ENCODE measurements at places on chromosomes 12 and 14.
A peak's percentile ranks its signal among the peaks of the same experiment; 100 is the strongest.

DNA sequence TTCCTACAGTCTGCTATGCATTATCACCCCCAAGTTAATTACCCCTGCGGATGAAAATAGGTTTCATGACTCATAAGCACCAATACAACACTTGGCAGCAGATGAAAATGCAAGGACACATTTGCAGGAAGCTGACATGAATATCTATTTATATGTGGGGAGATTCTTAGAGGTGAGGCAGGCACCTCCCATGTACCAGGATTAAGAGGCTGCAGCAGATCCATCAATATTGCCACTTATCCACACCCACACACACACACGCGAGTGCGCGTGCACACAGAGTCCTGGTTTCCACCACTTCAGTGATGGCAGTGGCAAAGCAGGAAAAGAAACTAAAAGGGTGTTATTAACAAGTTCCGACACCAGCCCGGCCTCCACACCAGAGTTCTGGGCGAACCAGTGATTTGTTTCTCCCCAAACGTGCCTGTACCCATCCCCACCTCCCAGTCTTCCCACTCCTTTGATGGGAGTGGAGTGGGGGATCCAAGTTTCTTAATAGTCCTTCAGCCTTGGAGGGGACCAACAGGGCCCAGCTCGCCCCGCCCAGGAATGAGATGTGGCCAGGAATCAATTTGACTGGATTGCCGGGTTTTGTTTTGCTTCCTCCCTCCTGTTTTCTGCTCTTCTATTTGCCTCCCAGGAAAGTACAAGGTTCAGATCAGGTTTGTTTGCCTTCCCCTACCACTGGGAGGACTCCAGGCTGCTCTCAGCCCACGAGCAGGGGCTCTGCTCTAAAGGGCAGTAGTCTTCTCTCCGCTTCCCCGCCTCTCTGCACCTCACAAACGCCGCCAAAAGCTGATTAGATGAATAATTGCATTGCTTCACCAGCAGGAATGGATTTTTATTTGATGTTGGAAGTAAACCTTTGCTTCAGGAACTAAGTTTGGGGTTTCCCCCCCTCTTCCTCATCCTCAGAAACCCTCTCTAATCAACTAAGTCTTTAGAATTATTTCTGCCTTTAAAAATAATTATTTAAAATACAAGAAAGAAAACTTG is 5.2 kb downstream of the IRF2BPL start:
- no peak for DNase-seq

GRCh38 chr14:32559048-32559447 is 229.9 kb downstream of the AKAP6 start:
- DNase-seq = no peak

GRCh38 chr12:13362260-13362841 is 165.8 kb downstream of the EMP1 start:
- peak; percentile 0 for DNase-seq

GRCh38 chr12:5451251-5451650 is 19.3 kb downstream of the NTF3 start:
- no peak for DNase-seq

- no peak for DNase-seq
Measured at GRCh38 chr12:4034921-4035320, 161.7 kb upstream of the PARP11 start.

DNA sequence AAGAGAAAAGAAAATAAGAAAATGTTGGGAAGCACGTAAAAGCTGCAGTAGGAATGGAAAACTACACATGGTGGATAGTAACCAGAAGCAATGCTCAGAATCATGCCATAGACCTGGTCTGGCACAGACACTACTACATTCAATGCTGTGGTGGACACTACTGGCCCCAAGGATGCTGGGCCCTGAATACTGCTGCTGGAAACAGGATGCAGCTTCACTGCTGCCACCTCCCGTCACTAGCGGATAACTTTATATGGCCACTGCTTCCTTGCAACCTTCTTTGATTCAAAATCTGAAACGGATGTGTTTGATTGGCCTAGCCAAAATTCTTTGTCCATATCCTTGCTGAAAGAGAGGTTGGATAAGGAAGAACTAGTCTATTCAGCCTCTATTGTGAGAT is 30.7 kb downstream of the ADCY6 start:
- DNase-seq = no peak

DNA sequence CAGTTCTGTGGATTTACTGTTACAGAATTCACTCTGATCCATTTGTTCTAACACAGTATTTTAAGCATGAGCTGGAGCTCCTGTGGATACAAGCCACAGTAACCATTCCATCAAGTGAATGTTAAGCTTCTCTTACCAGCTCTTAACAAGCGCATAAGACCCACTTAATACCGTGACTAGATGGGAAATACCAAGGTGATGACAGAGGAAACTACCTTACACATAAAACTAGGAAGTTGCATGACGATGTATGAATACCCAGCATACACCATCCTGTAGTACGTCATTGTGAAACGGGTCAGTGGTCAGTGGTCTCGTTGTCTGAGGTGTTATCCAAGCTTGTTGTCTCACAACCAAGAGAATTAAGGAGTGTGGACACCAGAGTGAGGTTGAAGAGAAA is 2.0 kb upstream of the GALC start:
- DNase-seq = no peak

- DNase-seq = no peak
Measured at GRCh38 chr12:60684988-60685655, 1089.3 kb downstream of the SLC16A7 start.

DNA sequence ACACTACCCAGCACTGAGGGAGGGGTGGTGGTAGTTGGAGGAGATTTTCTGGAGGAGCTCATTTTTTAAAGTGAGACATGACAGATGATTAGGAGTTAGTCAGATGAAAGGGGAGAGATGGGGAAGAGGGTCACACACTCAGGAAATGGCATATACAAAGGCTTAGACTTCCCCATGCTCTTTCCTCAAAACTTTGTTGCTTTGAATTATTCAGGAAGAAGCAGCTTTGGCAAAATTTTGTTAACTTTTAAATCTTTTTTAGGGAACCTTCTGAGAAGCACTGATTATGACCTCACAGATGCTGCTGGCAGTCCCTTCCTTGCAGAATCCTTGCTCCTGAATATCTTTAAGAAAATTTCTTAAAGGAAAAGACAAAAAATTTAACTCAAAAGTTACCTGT is 19.8 kb downstream of the ALDH6A1 start:
- DNase-seq = no peak

DNA sequence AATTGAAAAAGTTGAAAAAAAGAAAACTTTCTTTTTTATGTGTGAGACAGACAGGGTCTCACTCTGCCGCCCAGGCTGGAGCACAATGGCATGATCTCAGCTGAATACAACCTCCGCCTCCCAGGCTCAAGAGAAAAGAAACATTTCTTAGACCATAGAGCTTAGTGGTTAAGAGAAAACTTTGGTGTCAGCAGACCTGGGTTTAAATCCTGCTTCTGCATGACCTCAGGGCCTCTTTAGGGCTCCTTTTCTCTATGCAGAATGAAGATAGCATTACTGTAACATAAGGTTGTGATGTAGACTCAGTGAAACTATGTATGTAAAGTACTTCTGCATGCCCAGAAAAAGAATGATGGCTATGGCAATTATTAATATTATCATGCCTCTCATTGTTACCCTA is 104.7 kb upstream of the NUDT4 start:
- DNase-seq = no peak

GRCh38 chr12:83622205-83622604 is 935.5 kb downstream of the TMTC2 start:
- DNase-seq = no peak

DNA sequence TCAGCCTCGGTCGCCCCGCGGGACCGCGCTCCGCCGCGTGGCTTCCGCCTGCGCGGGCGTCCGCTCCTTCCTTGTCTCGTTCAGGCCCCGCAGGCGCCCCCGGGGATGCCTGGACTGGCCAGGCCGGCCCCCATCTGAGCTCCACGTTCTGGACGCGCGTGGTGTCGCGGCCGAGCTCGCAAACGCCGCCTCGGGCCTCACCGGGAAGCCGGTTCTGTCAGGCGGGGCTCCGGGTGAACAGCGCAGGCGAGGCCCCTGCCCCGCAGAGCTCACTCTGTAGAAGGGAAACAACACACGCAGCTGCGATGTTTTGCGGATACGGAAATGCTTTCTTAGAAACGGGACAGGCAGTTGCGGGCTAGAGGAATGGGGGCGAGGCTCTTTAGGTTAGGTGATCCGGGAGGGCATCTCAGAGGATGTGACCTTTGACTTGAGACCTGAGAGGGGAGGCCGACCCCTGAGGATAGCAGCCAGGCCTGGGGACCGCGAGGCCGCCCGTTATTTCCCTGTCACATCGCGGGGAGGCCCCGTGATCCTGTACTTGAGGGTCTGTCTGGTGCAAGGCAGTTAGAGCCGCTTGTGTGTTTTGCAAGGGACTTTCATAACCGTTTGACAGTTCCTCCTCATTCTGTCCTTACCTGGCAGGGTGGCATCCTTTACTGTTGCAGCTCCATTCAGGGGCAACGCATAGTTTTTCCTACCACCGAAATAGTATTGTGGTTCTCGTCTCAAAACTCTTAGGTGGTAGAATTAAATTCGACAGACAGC is 584 bp downstream of the VRK1 start:
- DNase-seq = no peak

- DNase-seq = no peak
Measured at GRCh38 chr14:68888025-68888850, 90.9 kb downstream of the ACTN1 start.

DNA sequence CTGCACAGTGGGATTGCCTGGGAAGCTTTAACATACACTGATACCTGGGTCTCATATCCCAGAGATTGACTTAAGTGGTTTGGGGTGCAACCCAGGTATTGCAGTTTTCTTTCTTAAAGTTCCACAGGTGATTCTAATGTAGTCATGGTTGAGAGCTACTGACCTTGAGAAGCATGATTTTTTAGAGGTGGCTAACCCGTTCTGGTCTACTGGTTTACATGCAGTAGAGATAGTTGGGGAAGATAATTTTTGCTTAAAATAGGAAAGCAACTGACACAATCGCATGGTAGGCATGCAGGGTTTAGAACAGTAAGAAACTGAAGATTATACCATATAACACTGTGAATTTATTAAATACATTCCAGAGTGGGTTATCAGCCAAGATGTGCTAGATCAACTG is 134.2 kb upstream of the DNM1L start:
- no peak for DNase-seq

DNA sequence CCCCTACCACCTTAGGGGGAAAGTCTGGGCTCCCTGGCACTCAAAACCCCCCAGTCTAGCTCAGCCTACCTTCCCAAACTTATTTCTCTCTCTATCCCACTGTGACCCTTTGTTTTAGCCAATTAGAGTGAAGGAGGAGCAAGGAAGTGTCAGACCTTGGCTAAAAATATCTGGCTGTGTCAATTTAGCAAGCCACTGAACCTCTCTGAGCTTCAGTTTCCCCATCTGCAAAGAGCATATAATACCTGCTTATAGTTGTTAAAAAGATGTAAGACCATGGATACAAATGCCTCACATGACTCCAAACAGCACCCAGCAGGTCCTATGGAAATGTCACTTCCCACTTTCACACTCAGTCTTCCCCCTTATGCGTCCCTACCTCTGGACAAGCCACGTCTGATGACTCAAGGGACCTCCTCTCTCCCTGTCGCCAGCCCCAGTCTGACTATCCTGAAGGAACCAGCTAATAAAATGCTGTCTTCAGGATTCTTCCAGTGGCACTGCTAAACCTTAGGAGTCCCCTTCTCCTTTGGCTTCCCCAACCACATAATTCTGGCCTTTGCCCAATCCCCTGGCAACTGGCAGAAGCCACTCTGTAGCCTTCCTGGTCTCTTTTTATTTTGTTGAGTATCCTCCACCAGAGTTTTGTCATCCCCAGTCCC is 19.3 kb downstream of the FOXN3 start:
- DNase-seq = no peak

GRCh38 chr12:27555361-27555760 is 31.4 kb downstream of the PPFIBP1 start:
- DNase-seq = no peak

GRCh38 chr14:70641548-70642302 is at the start of gene TTC9:
TSS of gene TTC9 (plus strand) at chr14:70641916. CDS start at chr14:70642130, 214 bp downstream.
- DNase-seq = no peak

- no peak for DNase-seq
Measured at GRCh38 chr14:102496331-102496691, 13.3 kb downstream of the ANKRD9 start.

GRCh38 chr14:76152333-76152681 is 585 bp downstream of the GPATCH2L start:
- peak; percentile 83 for DNase-seq

DNA sequence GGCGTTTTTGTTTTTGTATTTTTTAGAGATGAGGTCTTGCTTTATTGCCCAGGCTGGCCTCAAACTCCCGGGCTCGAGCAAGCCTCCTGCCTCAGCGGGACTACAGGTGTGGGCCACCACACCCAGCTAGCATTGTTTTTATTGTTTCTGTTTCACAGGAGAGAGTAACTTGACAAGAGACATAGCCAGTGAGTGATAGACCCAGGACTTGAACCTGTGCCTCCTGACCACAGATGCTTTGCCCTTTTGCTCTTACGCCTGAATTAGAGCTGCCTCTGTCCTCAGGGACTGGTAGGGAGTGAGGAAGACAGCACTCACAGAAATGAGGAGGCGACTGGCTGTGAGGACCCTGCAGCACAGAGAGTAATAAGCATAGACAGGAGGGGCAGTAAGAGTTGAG is 2.3 kb downstream of the EVL start:
- DNase-seq = no peak

- no peak for DNase-seq
Measured at GRCh38 chr12:54016478-54016964, 7.7 kb downstream of the HOXC8 start.

DNA sequence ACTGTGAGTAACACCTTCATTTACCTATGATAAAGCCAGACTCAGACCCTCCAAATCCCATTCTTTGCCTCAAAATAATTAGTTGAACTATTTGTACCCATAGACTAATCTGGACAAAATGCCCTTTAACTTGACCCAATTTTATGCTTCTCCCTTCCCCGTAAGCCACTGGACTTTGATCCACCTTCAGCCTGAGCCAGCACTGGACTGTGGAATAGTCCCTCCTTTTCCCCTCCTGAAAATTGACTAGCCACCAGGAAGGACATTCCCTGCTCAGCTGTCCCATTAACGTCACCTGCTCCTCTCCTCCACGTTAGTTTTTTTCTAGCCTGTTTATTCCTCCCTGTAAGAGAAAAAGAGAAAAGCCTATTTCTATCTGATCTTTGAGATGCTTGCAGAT is 10.3 kb downstream of the MED21 start:
- DNase-seq = no peak

- DNase-seq = no peak
Measured at GRCh38 chr12:131038961-131039950, 85.5 kb downstream of the ADGRD1 start.
